ENCODE measurements at places on chromosomes 12 and 14. TPM values are rescaled to one million over a fixed set of nuclear protein-coding genes. Genes with fewer than 3 reads are reported as not detected.

Gene HNRNPC
- 1,323 TPM for total RNA-seq

Gene GPR84
- not detected for total RNA-seq

Gene PIWIL1
- total RNA-seq = not detected

Gene DHRS7
- total RNA-seq = 39.3 TPM

DNA sequence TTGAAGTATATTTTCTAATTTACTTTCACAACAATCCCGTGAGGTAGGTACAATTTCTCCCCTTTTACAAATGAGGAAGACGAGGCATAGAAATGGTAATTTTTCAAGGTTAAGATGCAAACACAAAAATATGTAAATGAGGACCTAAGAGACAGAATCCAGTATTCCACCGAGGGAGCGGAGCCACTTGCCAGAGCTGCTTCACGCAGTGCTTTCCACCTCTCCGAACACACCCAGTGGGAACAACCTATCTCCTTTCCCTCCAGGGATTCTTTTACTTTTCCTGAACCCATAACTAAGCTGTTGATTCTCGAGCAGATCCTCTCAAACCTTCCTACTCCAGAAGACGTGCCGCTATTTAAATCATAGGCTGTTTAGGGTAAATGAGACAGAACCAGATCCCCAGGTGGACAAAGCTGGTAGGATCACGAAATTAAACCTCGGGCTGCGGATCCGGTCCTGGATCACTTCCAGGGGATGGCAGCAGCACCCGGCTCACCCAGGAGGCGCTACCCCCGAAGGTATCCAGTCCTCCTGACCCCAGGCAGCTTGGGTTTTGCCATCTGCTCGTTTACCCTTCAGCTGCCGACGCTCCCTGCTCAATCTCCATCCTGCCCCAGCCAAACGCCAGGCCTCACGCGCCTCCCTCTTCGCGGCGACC is 1.5 kb downstream of the DDHD1 start:
- peaks cover 26% of the 10 kb centered on the region for H3K4me1 ChIP-seq
- H3K27ac ChIP-seq = no peak overlapping the region
- H3K27me3 ChIP-seq = peaks cover 23% of the 10 kb centered on the region

DNA sequence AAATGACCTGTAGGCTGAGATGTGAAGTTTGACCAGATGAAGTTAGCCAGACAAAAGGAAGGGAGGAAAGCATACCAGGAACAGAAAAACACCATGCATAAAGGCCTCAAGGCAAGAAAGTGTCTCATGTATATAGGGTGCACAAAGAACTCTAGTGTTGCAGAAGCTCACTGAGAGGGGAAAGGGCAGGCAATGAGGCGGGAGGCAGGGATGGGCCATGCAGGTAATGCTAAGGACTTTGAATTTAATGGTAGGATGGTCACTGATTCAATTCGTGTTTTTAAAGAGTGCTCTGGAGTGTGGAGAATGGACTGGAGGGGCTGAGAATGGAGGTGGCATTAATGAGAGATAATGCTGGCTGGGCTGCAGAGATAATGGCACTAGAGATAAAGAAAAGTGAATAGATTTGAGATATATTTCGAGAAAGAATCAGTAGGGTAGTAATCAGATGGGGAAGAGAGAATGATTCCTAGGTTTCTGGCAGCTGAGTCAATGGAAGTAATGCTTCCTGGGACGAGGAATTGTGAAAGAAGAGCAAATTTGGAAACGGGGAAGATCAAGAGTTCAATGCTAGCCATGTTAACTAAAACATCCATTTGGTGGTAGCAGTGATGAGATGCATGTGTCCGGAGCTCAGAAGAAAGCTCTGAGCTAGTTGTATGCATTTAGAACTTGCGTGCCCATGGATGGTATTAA is 43.1 kb downstream of the LIMA1 start:
- no peaks in the 10 kb centered on the region for H3K27me3 ChIP-seq
- H3K4me3 ChIP-seq = no peak overlapping the region
- peaks cover 6% of the 10 kb centered on the region for H3K4me1 ChIP-seq
- H3K27ac ChIP-seq = no peak overlapping the region
- no peak for DNase-seq

DNA sequence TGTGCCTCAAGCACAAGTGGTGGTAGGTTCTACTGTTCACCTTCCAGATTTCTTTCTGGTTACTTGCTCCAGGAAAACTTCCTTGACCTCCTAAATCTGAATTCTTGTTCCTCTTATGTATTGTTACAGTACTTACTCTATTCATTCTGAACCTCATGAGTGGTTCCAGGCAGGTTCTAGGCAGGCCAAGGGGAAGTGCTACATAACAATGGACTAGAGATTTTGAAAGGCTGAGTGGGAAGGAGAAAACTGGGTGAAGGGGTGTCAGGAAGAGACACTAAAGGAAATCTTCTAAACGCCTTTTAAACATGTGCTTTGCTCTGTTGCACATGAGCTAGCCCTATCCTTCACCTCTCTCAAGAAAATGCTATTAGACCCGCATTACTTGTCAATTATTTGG is 1.6 kb downstream of the YARS2 start:
- H3K4me3 ChIP-seq = peak overlapping the region; percentile 65
- no peaks in the 10 kb centered on the region for H3K27me3 ChIP-seq
- DNase-seq = peak; percentile 8
- H3K36me3 ChIP-seq = peaks cover 33% of the 10 kb centered on the region
- peaks cover 8% of the 10 kb centered on the region for H3K4me1 ChIP-seq

DNA sequence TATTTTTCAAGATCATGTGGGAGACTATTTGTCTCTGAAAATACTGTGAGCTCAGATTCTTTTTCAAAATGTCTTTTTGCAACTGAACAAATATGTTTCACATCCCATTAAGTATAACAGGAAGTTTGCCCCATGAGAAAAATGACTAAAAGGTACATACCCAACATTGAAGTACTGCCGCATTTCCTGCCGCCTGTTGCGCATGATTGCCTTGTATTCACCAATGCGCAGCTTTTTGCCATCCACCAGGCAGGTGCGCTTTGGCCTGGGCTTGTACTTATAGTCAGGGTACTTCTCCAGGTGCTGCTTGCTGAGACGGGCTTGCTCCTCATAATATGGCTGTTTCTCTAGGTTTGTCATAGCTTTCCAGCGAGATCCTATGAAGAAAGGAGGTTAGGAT is 413.2 kb downstream of the SOX5 start:
- no peaks in the 10 kb centered on the region for H3K36me3 ChIP-seq
- no peak overlapping the region for H3K4me3 ChIP-seq
- H3K27ac ChIP-seq = no peak overlapping the region
- peaks cover 3% of the 10 kb centered on the region for H3K4me1 ChIP-seq
- peak; percentile 12 for DNase-seq

- H3K27ac ChIP-seq = no peak overlapping the region
- no peaks in the 10 kb centered on the region for H3K4me1 ChIP-seq
- no peak for DNase-seq
- no peak overlapping the region for H3K4me3 ChIP-seq
- H3K27me3 ChIP-seq = no peaks in the 10 kb centered on the region
- no peaks in the 10 kb centered on the region for H3K36me3 ChIP-seq
These were observed 120.5 kb downstream of the TBC1D30 start for GRCh38 chr12:64944966-64945365.

DNA sequence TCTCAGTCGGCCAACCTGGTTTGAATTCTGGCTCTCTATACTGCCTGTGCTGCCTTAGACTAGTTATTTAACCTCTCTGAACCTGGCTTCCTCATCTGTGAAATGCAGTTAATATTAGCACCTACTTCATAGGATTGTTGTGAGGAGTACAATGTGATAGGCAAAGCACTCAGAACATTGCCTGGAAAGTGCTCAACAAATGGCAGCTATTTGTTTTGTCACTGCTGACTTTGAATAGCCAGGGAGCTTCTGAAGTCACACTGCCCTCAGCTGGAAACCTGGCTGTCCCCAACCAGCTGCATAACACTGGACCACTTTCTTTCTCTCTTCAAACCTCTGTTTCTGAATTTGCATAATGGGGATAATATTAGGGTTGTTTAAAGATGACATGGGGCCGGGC is 9.6 kb downstream of the TMEM30B start:
- H3K4me1 ChIP-seq = no peaks in the 10 kb centered on the region
- no peaks in the 10 kb centered on the region for H3K36me3 ChIP-seq
- no peak for DNase-seq
- H3K4me3 ChIP-seq = no peak overlapping the region
- no peak overlapping the region for H3K27ac ChIP-seq
- H3K27me3 ChIP-seq = peaks cover 4% of the 10 kb centered on the region

DNA sequence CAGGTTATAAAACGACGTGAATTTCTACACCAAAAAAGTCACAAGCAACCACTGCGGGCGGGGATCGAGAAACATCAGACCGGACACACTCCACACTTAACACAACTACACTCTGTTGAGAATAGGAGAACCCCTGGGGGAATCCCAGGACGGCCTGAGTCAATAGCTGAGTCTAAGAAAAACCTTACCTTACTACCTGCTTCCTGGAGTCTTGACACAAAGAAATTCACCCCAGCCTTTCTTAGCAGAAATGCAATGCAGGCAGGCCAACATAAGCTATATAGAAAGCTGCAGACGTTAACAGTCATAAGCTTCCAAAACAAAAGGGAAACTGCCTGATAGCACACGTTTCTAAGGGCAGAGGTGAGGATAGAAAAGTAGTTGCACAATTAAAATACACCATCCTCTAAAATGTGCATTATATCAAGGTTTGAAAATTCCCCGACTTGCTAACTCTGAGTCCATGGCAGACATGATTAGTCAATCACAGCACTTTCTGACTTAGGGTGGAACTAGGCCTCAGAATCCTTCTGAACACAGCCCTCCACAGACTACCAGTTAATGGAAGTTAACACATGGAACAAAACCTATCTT is 68.0 kb downstream of the CCDC88C start:
- no peak overlapping the region for H3K4me3 ChIP-seq
- H3K36me3 ChIP-seq = no peaks in the 10 kb centered on the region
- H3K27ac ChIP-seq = peak overlapping the region; percentile 81
- H3K4me1 ChIP-seq = peaks cover 32% of the 10 kb centered on the region
- DNase-seq = no peak
- no peaks in the 10 kb centered on the region for H3K27me3 ChIP-seq

GRCh38 chr14:32596390-32596789 is 267.3 kb downstream of the AKAP6 start:
- H3K4me3 ChIP-seq = no peak overlapping the region
- no peaks in the 10 kb centered on the region for H3K36me3 ChIP-seq
- no peaks in the 10 kb centered on the region for H3K27me3 ChIP-seq
- H3K27ac ChIP-seq = no peak overlapping the region
- DNase-seq = no peak
- H3K4me1 ChIP-seq = no peaks in the 10 kb centered on the region

- H3K27ac ChIP-seq = no peak overlapping the region
- H3K36me3 ChIP-seq = no peaks in the 10 kb centered on the region
- peak; percentile 85 for DNase-seq
- H3K4me1 ChIP-seq = peaks cover 14% of the 10 kb centered on the region
These were observed 67.8 kb downstream of the VWF start for GRCh38 chr12:6056406-6057240.
